ENCODE measurements at places on chromosomes 3 and 15.

DNA sequence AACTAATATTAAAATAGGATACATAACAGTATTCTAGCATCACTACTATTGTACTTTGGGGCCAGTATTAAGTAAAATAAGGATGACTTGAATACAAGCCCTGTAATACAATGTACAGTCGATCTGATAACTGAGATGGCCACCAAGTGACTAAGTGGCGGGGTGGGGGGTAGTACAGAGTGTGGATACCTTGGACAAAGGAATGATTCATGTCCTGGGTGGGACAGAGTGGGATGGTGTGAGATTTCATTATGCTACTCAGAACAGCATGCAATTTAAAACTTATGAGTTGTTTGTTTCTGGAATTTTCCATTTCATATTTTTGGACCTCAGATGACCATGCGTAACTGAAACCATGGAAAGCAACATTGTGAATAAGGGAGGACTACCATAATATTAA is 46.0 kb downstream of the SLC7A14 start:
- no peak for DNase-seq

- no peak for DNase-seq
These were observed 71.0 kb downstream of the TP63 start for GRCh38 chr3:189702066-189702646.

DNA sequence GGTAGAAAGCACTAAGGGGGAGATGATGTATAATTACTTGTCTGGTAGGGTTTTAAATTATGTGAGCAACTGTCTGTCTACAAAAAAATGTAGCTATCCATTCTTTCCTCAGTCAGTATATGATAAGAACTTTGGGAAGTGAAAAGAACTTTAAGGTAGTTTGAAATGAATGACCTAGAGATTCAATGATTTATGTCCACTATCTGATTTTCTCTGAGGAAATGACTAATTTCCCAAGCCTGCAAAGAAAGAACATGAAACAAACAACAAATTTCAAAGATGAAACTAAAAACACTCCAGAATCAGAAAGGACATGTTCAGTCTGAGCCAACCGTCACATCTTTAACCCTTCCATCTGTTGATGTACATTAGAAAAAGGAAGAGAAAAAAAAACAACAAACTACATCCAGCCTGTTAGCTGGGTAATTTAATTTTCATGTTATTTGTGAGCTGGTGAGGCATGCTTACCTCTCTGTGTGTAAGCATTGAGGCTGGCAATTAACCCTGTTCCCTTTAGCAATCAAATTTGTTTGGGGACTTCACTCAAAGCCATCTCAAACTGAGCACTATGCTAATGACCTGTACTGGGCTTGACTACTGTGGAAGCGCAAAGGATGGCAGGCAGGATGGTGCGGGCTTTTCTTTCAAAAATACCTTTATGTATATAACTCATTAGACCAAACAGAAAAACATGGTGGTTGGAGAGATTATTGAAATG is 220.1 kb downstream of the TUSC7 start:
- no peak for DNase-seq

DNA sequence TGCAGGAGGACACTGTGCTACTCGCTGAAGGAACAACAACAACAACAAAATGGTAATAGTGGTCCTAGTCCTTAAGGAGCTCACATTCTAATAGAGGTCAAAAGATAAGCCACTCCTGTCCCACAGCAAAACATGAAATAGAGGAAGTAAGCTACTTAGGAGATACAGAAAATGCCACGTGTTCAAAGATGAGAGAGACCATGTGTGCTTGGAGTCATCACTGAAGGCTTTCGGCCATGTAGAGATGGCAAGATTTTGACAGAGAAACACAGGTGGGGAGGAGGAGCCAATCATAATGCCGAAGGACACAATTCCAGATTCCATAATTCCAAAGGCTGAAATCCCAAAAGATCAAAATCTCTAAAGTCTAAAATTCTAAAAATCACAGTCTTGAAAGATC is 24.8 kb upstream of the RIOX2 start:
- DNase-seq: no peak

DNA sequence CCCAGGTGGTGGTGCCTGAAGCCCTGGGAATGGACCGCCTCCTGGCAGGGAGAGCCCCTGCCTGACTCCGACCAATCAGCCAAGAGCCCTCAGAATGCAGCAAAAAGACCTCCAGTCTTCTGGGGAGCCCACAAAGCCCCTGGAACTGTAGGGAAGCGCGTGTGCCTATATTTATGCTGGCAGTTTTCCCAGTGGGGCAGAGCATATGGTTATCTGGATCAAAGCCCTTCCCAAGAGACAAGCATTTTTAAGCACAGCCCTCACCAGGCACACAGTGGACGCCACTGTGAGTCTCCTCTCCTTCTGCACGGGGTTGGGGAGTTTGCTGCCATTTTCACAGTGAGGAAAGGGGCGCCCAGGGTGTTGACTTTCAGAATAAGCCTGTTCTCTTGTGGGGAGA is 80.9 kb upstream of the RPL32 start:
- peak; percentile 15 for DNase-seq

DNA sequence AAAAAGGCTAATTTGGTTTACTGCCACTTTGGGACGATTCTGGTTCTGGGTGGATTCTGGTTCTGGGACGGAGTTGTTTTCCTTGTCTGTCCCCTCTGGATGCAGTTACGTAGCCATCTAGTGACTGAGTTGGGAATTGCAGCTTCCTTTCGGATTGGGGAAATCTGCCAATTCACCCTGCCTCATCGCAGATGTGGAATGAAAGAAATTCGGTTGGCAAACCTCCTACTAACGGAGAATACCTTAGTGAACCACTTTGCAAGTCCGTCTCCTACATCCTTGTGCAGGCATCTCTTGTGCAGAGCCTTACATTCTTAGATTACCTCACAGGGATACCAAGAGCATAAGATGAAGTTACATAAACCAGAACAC is 31.5 kb upstream of the AP4E1 start:
- peak; percentile 93 for DNase-seq

DNA sequence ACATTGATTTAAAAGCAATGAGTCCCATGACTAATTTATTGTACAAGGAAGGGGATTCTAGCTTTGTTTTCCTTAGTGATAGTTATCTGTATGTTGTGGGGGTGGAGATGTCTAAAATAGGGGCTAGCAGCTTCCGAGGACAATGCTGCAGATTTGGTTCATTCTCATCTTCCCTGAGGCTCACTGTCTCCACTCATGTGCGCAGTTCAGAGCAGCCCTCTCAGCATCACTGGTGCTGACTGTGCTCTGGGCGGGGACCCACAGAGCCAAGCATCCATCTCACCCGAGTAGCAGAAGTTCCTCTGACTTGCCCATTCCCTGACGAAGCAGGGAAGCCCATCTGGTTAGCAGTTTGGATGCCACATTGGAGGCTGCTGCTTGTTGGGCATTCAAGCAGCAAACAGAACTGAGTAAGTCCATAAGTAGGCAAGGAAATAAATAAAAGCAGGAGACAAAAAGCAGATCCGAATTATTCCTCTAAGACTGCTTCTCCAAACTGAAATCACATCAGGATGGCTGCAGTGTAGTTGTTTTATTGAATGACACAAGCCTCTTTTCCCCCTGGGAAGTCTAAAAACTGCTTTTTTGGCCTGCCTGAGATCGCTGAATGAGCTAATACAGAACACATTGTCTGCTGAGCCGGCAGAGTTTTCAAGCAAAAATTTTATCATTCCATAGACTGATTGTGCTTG is 27.5 kb downstream of the RARB start:
- DNase-seq: no peak

DNA sequence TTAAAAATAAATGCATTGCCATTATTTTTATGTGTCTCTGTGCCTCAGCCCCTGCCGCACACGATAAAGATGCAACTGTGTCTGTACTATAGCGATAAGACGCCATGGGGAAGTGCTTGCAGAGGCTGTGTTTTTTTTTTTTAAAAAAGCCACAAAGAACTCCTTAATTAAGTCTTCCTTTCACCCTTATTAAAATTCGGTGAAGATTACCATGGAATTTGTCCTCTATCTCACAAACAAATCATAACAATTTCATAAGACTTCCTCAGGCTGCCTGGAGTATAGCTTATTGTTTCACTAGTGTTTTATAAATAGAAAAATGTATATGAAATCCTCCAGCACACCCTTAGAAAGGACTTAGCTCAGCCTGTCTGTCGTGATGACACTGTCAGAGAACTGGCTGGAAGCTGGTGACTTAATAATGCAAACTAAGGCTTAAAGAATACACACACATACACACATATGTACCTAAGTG is 374.8 kb upstream of the SLCO3A1 start:
- DNase-seq: no peak

DNA sequence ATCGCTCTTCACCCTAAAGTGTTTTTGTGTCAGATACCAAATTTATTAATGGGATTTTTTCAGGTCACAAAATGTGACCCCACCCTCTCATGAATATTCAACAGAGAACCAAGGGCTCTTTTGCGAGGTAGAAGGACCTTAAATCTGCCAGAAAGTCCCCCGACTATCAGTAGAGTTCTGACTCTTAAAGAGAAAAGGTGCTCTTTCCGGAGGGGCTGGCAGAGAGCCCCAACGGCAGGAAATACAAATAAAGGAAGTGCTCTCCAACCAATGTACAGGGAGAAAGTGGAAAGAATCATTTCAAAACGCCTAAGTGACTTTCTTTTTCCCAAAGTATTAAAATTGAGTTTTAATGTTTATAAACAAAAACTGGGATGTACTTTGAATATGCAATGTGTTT is 517.2 kb downstream of the FOXP1 start:
- DNase-seq: no peak

- DNase-seq: no peak
These were observed 181.0 kb upstream of the FEZF2 start for GRCh38 chr3:62554264-62554799.

DNA sequence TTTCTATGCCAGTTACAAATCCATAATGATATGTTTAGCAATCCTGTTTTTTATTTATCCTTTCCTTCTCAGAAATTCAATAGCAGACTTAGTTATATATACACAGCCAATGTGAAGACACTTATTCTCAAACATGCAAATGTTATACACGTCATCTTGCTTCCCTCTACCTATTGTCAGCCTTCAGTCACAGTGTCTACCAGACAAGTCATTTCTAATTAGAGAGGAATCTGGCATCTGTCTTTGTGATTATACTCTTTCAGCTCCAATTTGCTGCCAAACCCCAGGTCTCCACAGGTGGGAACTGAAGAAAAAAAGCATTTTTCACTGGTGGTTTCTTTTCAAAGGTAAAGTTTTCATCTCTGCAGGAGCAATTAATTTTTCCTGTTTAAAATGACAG is 793.1 kb downstream of the AGBL1 start:
- no peak for DNase-seq

DNA sequence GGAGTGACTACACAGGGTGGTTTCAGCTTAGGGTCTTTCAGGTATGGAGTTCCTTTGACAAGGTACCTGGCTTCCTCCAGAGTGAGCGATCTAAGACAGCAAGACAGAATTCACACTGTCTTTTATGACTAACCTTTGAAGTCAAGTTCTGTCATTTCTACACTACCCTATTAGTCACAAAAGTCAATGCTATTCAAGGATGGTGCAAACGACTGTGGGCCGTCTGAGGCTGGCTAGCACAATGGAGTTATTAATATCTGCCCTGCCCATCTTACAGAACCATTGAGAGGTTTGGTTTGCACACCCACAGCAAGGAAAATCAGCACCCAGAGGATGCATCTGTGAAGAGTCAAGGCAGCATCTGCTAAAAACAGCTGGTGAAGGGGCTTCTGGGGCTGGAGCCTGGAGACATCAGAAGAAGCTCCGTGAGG is 62.9 kb upstream of the XCR1 start:
- no peak for DNase-seq

GRCh38 chr3:50047426-50047825 is 41.3 kb upstream of the RBM5 start:
- DNase-seq: no peak

DNA sequence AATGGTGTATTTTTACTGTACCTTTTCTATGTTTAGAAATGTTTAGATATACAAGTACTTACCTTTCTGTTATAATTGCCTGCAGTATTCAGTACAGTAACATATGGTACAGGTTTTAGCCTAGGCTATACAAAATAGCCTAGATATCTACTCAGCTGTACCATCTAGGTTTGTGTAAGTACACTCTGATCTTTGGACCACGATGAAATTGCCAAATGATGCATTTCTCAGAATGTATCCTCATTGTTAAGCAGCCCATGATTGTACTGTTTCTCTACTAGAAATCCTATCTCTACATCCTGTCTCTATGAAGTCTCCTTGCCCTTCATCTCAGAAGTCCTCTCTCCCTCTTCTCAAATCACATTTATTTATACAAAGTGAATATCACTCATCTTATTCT is 32.8 kb upstream of the ZCWPW2 start:
- no peak for DNase-seq

GRCh38 chr3:30439451-30440053 is 166.8 kb upstream of the TGFBR2 start:
- DNase-seq: no peak

GRCh38 chr3:52463416-52463815 is 8.0 kb downstream of the NISCH start:
- no peak for DNase-seq

DNA sequence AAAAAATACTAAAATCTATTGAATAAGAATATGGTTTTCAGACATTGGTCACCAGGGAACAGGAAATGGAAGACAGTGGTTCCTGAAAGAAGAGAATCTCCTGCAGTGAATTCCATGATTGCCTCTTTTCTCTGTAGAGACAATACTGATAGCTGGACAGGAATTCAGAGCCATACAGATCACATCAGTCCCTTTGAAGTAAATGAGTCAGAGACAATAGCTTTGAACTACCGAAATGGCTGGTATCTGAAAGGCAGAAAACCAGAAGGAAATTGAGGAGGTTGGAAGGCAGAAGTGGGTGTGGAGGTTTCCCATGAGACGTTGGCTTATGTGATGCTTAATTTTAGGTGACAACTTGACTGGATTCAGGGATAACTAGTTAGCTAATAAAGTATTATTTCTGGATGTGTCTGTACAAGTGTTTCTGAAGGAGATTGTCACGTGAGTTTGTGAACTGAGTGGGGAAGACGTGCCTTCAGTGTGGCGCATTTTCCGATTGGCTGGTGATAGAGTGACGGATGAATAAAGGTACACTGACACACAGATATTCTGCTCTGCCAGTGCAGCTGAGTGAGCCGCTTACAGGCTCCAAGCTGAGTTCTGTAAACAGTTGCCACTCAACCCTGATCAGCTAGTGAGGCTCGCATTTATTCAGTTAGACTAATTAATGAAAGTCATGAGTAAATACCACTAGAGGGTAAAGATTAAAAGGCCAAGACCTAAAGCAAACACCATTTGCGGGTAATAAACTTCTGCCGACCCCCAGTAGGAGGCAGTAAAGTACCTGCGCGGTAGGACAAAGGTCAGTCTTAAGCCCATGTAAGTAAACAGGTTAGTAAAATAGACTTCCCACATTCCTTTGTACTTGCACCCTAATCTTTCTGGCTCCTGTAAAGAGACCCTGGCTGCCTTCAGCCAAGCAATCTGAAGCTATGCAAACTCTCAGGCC is 1298.6 kb downstream of the SI start:
- no peak for DNase-seq

- no peak for DNase-seq
These were observed 661.6 kb downstream of the SI start for GRCh38 chr3:164416491-164417222.

DNA sequence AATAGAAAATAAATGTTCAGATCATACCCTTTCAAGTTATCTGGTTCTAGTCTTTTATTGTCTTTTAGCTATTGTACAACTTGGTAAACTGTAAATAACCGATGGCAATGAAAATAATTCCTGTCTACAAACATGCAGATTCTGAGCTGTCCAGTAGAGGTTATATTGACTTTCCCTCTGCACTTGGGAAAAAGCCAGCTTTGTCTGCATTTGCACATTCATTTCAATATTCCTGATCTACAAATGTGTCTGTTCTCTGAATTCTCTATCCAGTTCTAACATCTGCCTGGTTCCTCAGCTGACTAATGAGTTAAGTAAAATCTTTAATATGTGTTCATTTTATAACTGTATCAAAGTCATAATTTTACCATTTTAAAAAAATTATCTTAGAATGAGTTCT is 408.5 kb downstream of the ERC2 start:
- no peak for DNase-seq
